Kidney epithelial cell (primary cell): ENCODE measurements at places on chromosomes 6 and 20. TPM values are rescaled to one million over a fixed set of nuclear protein-coding genes. Genes with fewer than 3 reads are reported as not detected.

DNA sequence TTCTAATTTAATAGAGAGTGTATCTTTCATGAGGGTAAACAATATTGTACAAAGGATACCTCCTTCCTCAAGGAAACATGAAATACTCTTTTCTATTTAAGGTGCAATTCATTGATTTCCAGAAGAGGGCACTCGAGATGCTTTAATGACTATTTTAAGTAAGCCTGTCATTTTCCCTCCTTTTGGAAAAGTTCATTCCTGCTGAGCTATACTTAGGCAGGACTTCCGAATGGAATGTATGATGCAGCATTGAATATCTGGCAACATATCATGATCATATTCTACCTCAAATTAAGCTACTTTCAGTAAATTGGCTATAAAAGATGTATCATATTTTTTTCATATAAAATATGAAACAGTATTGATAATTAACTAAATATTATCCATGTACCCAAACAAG is 5.0 kb downstream of the DST start:
- peak; percentile 35 for DNase-seq

- no peak for DNase-seq
These were observed 40.6 kb upstream of the TGM6 start for GRCh38 chr20:2340136-2340535.

DNA sequence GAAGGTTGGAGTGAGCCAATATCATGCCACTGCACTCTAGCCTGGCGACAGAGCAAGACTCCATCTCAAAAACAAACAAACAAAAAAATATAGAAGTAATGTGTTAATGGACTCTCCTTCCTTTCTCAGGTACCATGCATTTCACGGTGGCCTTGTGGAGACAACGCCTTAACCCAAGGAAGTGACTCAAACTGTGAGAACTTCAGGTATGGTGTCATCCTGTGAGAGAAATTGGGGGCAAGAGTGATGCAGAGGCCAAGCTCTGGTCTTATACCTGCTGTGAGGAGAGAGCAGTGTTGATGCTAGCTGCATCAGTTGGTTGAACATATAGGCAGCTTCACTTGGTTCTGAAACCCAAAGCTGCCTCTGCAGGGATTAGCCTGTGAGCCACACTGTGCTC is 6.2 kb downstream of the ITCH start:
- no peak for DNase-seq

The GATA5 gene
- total RNA-seq, result 0.27 TPM in 1 of 2 replicates, not detected in the other

The IL20RA gene
- 0.46 and 0.89 TPM in 2 replicates for total RNA-seq
